ENCODE measurements at places on chromosomes 2 and 18.
A peak's percentile ranks its signal among the peaks of the same experiment; 100 is the strongest.

DNA sequence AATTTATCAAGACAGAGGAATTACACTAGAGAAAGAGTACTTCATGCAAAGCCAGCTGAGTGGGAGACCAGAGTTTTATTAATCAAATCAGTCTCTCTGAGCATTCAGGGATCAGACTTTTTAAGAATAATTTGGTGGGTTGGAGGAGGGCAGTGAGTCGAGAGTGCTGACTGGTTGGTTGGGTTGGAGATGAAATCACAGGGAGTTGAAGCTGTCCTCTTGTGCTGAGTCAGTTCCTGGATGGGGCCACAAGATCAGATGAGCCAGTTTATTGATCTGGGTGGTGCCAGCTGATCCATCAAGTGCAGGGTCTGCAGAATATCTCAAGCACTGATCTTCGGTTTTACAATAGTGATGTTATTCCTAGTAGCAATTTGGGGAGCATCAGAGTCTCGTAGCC, 21.4 kb upstream of the PDCL3 start:
- no peak for DNase-seq

GRCh38 chr2:200380091-200380561, 73.6 kb downstream of the SPATS2L start:
- DNase-seq: no peak

DNA sequence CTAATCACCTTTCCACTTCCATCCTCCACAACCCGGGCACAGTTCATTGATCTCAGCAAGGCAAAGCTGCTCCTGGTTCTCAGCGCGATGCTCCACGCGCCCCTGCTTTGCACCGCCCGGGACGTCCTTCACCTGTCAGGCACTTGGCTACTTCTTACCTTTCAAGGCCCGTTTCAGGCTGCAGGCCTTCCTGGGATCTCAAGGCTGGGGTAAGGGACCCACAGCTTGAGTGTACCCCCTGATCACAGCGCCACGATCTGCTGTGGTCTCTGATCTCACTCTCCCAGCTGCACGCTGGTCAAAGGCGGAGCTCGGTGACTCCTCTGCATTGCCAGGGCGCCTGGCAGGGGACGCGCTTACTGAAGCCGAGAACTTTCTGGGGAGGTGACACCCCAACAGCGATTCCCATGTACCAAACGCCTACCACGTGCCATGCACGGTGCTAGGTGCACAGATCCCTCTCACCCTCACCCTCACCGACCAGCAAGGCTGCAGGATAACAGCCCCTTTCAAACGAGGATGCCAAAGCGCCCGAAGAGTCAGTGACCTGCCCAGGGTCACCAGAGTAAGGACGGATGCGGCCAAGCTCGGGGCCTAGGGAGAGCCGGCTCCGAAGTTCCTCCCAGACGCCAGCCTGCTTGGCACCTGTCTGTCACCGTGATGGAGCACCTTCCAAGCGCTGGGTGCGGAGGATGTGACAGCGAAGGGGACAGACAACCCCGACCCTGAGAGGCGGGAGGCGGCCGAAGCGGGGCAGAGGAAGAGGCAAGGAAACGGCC, 818 bp downstream of the ITGB1BP1 start:
- peak; percentile 64 for DNase-seq

- no peak for DNase-seq
These were observed 103.5 kb downstream of the NYAP2 start for GRCh38 chr2:225502971-225503370.

- peak; percentile 16 for DNase-seq
These were observed 355.1 kb downstream of the EN1 start for GRCh38 chr2:118492335-118492734.

DNA sequence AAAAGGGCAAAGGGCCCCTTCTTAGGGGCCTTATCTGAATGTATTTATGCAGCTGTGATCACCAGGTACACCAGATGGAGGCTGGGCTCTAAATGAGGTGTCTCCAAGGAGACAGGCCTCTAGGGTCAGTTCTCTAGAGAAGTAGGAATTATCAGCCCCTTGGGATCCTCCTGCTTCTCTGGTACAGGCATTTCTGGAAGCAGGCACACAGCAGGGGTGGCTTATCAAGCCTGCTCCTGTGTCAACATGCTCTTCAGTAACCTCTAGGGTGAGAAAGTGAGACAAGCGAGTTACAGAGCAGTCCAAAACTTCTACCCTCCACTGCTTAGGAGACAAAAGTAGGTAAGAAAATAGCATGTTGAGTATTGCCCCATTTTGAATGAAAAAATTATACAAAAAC, 13.8 kb downstream of the TPGS2 start:
- DNase-seq: no peak

DNA sequence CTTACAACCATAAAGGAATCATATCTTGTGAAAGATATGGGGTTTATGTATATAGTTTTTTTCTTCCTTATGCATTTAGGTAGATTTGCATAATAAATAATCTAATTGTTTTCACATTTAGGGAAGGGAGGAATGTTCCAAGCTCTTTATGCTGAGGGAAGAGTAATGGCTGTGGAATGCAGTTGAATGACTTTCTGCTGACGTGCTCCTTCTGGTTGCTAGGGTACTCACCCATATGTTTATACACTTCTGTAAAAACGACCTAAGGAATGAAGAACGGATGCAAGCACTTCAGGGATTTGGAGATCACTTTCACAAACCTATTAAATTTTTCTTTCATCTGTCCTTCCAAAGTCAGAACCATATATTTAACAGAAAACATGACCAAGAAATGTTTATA, 29.2 kb upstream of the PPP4R1 start:
- DNase-seq: peak; percentile 97

GRCh38 chr2:219056176-219056895, 4.4 kb downstream of the IHH start:
- no peak for DNase-seq

DNA sequence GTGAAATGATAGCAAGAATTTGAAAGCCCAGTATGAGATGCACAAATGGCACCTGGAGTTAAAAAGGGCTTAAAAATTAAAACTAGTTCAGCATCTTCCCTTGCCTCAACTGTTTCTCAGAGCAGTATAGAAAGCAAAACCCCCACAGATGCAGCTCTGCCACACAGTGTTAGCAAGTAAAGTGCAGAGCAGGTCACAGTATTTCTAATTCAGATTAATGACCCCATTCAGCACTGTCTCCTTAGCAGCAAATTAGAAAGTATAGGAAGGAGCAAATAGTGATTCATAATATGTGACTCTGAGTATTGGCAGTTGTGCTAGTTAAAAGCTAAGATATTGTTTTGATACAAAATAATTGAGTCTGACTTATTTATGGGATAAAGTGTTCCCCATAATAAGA, 73.8 kb upstream of the CCDC85A start:
- DNase-seq: no peak

GRCh38 chr18:10928011-10928771, 221.2 kb downstream of the PIEZO2 start:
- no peak for DNase-seq

DNA sequence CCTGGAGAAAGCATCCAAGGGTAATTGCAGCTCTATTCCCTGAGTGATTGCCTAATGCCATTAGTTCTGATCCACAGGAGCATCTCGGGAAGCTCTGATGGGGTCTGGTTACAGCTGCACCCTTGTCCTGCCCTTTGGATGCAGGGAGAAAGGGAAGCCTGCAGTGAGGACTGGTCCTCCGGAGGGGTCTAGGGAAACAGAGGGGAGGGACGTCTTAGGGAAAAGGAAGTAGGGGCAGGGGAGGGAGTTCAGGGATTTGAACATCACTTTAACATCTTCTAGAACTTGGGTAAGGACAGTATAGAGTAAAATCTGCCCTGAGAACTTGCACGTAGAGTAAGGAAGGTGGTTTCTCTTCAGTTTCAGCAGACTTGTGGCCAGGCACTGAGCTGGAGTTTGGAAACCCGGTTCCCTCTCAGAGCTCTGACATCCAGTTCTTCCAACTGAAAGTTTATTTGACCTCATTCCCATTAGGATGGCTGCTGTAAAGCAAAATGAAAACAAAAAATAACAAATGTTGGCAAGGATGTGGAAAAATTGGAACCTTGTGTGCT, 20.5 kb downstream of the ONECUT2 start:
- no peak for DNase-seq

DNA sequence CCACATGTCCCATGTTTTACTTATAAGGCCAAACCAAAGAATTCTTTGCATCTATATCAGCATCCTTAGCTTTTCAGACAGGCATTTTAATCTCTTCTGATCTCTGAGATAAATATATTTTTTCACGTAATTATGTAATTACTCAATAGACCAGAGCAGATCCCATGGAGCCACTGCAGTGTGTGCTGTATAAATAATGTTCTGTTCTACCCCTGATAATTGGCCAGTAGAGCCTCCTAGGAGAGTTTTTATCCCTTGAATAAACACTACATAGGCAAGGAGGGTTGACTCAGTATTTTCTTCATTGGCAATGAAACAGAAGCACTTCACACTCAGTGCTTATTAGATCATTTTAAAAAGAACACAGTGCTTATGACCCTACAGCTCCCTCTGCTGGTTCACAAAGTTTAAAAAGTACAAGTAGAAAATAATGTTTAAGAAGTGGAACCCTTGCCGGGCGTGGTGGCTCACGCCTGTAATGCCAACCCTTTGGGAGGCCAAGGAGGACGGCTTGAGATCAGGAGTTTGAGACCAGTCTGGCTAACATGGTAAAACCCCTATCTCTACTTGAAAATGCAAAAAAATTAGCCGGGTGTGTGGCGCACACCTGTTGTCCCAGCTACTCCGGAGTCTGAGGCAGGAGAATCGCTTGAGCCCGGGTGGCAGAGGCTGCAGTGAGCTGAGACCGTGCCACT, 91.9 kb downstream of the PPP1R1C start:
- DNase-seq: peak; percentile 93

DNA sequence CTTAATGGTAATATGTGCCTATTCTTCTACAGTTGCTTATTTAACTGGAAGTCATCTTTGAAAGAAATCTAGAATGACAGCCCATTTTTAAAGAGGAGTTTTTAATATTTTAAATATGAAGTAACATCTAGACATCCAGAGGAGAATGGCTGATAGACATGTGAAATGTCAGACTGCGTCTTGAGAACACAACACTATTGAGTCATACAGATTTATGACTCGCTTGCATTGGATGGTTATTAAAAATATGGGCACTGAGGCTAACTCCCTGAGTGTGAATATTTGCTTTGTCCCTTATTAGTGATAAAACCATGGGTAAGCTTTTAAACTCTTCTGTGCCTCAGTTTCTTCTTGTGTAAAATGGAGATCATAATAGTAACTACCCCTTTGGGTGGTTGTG, 22.9 kb downstream of the TDRD15 start:
- DNase-seq: no peak

DNA sequence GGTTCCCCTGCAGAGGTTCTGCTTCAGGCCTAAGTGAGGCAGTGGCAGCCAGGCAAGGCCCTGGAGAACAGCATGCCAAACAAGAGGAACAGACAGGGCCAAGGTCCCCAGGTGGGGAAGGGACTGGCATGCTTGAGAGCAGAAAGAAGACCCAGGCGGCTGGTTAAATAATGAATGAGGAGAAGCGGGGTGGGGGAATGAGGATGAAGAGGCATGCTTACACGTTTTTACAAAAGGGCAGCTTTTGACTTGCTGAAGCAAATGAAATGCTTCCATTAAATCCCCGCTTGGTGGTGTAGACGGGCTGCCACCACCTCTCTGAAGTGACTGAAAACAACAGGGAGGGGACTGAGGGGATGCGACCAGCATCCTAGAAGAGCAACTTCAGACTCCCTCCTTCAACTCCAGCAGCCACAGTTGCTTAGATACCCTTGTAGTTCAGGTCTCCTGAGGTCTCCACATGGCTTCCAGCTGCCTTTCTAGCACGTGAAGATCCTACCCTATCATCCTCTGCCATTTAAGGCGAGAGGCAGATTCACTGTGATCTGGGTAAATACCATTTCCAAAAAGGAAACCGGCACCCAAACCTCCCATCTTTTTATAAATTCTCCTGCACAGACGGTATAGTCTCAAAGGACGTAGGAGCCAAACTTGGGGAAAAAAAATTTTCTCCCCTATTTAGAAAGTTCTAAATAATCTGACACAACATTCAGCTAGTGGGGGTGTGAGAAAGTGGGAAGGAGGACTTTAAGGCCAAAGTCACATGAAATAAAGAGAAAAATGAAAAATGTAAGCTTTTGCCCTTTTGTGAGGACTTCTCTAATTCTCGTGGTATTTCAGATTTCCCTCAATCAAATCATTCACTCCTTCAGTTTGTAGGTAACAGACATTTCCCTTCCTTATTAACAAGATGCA, 65.6 kb downstream of the CACNB4 start:
- no peak for DNase-seq

DNA sequence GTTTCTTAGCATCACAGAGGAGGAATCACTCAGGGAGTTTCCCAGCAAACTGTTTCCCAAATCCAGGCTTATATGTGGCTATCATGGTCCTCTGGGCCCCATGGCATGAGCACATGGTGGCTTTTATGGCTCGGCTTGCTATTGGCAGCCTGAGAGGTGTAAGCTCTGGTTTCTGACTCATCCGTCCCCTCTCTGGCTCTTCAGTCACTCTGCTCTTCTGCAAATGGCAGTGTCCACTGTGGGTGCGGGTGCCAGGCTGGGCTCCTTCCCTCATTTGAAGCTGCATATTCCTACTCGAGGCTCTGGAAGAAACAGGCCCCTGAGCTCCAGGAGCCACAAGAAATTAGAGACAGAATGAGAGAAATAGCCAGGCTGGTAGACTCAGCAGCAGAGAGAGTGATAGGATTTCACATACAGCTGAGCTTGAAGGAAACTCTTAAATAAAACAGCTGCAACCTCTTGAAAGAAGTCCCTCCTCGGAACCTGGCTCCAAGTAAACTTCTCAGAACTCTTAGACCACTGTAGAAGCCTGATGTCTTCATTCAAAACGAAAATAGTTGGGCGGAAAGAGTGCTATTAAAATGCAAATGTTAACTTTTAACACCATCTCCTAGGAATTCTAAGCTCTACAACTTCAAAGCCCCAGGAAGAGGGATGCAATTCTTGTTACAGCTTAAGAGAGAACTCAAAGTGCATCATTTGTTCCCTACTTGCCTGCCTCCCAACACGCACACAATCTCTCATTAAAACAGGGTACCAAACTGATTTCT, 212.6 kb upstream of the SP5 start:
- no peak for DNase-seq

- no peak for DNase-seq
These were observed 40.3 kb downstream of the WDR43 start for GRCh38 chr2:28934769-28935168.

DNA sequence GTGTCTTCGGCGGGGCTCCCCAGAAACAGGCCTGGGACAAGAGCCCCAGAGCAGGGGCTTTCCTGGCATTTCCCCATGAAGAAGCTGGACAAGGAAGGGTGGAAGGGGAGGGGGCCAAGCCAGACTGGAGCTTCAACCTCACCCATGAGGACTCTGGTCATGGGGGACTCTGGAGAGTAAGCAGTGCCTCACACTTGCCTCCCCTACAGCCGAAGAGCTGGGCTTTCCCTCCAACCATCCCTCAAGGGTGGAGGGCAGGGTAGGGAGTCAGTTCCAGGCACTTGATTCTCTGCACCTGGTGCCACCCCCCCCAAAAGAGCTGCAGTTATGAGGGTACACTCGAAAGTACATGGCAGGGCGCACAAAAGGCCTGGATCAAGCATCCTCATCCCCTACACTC, 246.6 kb downstream of the TFCP2L1 start:
- no peak for DNase-seq

DNA sequence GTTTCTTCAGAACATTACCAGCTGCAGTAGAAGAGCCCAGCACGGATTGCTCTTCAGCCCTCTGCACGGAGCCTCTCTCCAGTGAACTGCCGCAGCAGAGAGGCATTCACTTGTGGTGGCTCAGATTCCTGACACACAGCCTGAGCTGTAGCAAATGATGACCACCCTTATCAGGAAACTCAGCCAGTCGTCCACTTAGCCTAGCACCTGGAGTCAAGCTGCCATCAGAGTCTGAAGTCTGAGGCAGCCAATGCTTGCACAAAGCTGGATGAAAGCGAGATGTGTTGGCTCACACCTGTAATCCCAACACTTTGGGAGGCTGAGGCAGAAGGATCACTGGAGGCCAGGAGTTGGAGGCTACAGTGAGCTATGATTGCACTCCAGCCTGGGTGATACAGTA, 11.7 kb upstream of the SAG start:
- no peak for DNase-seq

Data from adipocyte (in vitro differentiated cells).